ENCODE measurements at places on chromosomes 4 and X.

DNA sequence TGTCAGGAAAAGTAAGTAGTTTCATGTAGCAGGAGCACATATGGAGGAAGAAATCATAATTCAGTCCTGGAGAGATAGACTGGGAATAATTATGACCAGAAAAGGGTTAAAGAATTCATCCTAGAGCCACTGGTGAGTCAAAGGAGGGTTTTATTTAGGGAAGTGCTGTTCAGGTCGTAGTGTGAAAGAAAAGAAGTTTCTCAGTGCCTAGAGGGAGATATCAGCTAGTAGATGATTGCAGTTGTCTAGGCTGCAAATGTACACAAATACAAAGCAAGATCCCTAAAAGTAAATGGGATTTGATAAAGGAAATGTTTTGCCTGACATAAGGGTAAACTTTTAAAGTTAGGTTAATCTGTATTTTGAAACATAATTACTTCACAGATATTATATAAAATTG lies 403.2 kb downstream of the ACTRT1 start:
- no peak for DNase-seq

- no peak for DNase-seq
Measured at GRCh38 chrX:50812995-50813842, 775 bp downstream of the SHROOM4 start.

DNA sequence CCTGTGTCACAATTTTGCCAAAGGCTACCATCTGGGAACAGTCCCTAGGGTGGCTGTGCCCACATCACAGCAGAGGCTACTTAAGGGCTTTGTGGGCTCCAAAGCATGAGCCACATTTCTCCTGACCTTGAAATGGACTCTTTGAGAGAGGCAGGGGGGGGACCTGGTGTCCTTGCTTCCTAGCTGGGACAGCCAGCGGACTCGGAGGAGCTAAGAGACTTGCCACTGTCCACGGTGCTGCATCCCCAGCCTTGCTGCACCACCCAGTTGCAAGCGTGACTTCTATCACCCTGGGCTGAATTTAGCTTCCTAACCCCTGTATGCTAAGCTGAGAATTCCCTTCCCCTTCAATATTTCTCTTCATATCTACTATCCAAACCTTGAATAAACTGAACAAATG lies 99.0 kb downstream of the PHKA2 start:
- no peak for DNase-seq

DNA sequence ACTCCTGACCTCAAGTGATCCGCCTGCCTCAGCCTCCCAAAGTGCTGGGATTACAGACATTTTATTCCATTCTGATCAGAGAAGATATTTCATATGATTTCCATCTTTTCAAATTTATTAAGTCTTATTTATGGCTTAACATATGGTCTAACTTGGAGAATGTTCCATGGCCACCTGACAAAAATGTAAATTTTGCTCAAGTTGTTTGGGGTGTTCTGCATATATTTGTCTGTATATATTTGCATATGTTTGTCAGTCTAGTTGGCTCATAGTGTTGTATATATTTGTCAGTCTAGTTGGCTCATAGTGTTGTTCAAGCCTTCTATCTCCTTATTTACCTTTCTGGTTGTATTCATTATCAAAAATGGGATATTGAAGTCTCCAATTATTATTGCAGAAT lies 16.2 kb upstream of the ATRX start:
- DNase-seq, result no peak

DNA sequence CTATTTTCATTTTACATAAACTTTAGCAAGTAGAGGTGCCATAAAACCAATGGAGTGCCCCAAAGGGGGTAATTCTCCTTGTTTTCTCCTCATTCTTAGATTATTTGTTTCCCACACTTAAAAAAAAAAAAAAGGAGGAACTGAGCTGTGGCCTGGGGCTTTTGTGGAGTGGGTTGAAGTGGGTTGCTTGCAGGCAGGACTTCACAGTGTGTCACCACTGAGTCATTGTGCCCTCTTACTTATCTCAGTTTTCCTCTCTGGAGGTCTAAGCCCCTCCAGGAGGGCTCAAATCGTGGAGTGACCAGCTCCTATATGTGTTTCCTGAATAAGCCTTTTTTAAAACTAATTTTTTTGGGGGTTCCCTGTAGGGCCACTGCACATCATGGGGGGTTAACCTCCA lies 69.0 kb downstream of the SLC16A2 start:
- no peak for DNase-seq

- no peak for DNase-seq
Measured at GRCh38 chrX:136477026-136477425, 10.7 kb upstream of the BRS3 start.

Measured in CD4-positive, alpha-beta T cell treated with Interleukin-10 for 1 hour (primary cell).